ENCODE measurements at places on chromosomes 12 and 14.

- DNase-seq, result no peak
These were observed 29.8 kb upstream of the PLEKHG6 start for GRCh38 chr12:6280672-6281071.

- DNase-seq, result no peak
These were observed 26.9 kb downstream of the HIP1R start for GRCh38 chr12:122862110-122862634.

DNA sequence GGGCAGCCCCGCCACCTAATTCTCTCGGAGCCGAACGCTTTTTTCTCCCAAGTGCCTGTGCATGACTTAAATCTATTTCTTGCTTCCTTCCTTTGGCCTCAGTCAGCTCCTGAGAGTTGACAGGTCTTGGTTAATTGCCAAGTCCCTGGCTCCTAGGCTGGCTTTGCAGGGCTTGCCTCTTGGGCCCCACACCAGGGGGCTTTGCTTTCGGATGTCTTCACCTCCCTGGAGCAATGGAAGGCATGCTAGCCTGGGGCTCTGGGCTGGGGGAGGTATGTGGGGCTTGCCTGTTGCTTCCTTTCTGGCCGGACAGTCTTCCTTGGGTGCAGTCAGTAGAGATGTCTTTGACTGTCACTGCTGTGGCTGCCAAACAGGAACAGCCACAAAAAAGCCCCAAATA is 2.2 kb upstream of the KRT80 start:
- no peak for DNase-seq

- DNase-seq, result no peak
These were observed 27.2 kb downstream of the JDP2 start for GRCh38 chr14:75454963-75455546.

GRCh38 chr12:101356794-101357193 is 50.8 kb downstream of the ARL1 start:
- no peak for DNase-seq

GRCh38 chr12:78035901-78036606 is 205.4 kb downstream of the NAV3 start:
- DNase-seq, result no peak

DNA sequence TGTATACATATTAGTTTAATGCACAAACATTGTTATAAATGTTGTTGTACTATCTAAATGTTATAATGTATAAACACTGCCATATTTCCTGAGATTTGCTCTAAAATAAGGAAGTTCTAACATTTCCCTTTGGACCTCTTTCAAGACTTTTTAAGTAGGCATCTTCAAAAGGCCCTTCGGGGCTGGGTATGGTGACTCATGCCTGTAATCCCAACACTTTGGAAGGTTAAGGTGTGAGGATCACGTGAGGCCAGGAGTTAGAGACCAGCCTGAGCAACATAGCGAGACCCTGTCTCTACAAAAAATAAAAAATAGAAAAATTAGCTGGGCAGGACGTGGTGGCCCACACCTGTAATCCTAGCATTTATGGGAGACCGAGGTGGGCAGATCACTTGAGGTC is 35.5 kb downstream of the FBLN5 start:
- no peak for DNase-seq

- no peak for DNase-seq
These were observed 23.8 kb upstream of the POLR3B start for GRCh38 chr12:106333756-106334155.

DNA sequence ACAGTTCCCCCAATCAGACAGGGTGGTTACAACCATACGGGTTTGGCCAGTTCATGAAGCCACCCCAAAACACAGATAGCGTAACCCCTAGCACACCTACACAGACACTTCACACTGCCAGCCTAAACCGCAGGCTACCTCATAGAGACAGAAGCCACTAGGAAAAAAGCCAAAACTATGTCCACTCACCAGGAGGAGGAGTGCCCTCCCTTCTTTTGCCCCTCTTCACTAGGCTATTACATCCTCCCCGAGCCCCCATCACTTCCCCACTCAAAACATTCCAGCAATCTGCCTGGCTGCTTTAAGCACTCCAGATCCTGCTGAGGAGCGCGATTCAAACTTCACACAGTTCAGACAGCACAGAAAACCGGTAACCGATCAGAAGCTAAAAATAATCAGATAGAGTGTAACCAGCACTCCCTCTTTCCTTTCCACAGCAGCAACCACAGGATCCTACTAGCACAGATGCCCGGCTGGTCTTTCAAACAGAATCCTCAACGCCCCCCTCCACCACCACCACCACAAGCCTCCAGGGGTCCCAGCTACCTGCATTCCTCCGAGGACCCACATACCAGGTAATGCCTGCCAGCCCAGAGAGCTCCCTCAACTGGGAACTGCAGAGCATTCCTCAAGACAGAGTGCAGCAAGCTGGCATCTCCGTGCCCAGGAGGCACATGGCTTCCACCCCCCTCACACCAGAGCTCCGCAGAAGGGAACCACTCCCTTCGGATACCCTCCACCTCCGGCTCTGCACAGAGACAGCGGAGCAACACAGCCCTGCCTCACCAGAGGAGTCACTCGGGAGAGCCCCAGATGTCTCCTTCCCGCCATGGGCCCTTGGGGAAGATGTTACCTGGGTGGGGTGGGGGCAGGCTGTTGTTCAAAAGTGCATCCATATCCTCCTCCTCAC is 1.5 kb downstream of the CHD4 start:
- DNase-seq, result no peak

GRCh38 chr14:81805785-81806184 is 272.1 kb upstream of the SEL1L start:
- no peak for DNase-seq

DNA sequence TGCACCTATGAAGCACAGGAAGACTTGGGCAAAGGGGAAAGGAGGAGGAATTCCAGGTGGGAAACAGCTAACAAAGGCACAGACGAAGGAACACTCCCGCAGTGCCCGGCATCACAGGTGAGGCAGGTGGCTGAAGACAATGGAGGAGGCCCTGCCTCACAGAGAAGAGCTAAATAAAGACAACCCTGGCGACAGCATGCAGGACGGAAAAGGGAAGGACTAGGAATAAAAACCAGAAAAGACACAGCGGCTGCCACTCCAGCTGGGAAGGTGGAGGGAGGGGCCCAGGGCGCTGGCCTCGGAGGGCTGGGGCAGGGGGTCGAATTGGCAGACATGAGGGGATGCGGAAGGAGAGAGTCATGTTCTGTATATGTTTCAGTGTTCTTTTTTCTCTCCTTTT is 43.0 kb upstream of the ANO2 start:
- DNase-seq, result no peak

DNA sequence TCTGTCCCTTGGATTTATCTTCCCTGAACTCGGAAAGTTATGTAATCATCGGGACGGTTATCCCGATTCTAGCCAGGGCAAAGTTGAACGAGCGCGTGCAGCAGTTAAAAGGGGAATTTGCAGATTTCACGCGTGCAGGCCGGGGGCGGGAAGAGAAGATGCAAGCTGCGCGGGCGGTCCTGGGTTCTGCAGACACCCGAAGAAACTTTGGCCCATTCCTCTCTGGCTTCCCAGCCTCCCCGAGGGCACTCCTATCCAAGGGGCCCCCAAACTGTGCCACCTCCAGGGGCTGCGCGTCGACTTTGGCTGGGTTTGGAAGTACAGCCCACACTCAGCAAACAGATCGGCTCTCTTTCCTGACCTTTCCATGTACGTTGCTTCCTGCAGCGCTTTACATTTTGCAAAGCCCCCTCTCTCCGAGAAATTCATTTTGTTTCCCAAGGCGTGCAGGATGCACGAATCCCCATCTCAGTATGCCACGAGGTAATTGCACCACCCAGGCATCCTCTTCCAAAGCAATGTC is 941 bp upstream of the PPP1CC start:
- DNase-seq, result no peak

DNA sequence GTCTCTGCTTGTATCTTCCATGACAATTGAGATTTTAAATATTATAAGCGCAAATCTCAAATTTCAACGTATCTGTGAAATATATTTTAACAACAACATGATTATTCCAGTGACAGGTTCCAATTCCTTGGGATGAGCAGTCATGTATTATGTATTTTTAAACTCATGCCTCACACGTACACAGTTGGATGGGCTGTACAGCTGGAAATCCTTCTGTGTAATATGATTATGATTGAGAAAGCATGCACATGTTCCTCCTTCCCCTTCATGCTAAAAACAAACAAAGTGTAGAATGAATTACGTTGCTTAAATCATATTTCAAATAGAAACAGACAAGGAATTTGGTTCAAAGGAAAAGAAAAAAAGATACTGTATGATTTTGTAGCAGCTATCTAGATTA is 428.3 kb downstream of the TMTC2 start:
- DNase-seq, result no peak

All from GM12864 (cell line).